ENCODE measurements at places on chromosomes 6 and 20.

DNA sequence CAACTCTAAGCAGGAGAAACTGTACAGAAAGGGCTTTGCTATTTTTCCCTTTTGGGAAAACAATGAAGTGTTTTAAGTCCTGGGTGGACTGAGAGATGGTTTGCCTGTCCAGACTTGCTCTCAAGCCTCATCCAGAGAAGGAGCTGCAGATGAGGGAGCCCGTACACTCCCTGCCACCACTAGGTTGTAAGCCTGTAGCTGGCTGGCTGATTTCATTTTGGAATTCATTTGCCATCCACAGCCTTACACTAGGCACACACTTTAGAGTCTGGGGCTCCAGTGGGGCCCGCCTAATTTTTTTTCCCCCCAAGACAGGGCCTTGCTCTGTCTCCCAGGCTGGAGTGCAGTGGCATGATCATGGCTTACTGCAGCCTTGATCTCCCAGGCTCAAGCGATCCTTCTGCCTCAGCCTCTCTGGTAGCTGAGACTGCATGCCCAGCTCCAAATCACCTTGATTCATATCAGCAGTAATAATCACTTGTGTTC is 28.4 kb downstream of the POFUT1 start:
- no peak for DNase-seq

- no peak for DNase-seq
Observed at GRCh38 chr6:156963712-156964700, 186.8 kb downstream of the ARID1B start.

DNA sequence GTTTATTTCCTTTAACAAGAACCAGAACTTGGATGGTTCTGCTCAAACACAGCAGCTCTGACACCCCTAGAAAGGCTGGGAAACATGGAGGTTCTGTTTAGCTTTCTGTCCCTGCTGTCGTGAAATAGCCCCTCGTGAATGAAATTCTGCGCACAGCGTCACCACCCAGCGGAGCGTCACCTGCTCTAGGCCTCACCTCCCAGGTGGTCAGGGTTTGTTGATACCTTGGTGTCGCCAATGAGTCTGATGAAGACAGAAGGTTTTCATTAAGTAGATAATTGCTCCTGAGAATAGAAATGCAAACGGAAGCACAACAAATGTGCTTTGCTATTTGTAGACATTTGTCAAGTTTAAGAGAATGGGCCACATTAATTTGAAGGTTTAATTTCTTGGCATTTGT is 135.1 kb downstream of the EDN3 start:
- DNase-seq, result no peak

GRCh38 chr20:4585104-4585753 is 136.5 kb upstream of the PRND start:
- no peak for DNase-seq

- DNase-seq, result no peak
Observed at GRCh38 chr6:165745492-165745891, 82.5 kb upstream of the PDE10A start.

DNA sequence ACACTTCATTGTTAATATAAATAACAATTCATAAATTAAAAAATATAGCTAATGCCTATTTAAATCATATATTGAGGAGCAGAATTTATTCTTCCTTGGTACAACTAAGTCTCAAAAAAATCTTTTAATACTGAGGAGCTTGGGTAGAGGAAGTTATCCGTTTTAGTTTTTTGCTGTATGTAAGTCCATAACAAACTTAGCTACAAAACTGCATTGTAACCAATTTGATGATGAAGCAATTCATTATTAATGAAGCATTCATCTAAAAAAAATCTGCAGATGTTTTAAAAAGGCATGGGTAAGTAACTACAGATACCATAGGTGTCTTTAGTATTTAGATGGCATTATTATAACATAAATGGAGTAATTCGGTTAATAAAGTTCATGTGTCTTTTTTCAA is 1.3 kb downstream of the KHDRBS2 start:
- no peak for DNase-seq

- no peak for DNase-seq
Observed at GRCh38 chr6:16354692-16355091, 116.3 kb downstream of the GMPR start.

- DNase-seq, result no peak
Observed at GRCh38 chr6:79557673-79558467, 20.6 kb upstream of the LCA5 start.

DNA sequence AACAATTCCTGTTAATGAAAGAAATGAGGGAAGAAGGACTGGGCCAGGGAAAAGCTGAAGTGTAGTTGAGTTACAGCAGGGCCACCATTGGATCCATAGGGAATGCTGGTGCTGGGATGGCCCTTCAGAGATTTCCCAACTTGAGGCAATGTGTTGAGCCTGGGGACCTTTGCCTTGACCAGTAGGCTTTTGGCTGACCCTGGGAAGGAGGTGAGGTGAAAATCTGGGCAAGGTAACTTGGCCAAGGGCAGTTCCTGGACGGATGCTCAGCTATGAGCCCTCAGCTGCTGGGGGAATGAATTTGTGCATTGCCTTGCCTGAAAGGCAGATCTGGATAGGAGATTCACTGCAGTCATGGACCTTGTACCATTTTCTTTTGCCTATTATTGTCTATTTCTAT is 20.4 kb downstream of the UTRN start:
- DNase-seq, result no peak

- DNase-seq, result no peak
Observed at GRCh38 chr6:156809034-156809433, 31.9 kb downstream of the ARID1B start.

- no peak for DNase-seq
Observed at GRCh38 chr6:124747349-124747748, 214.9 kb upstream of the RNF217 start.

DNA sequence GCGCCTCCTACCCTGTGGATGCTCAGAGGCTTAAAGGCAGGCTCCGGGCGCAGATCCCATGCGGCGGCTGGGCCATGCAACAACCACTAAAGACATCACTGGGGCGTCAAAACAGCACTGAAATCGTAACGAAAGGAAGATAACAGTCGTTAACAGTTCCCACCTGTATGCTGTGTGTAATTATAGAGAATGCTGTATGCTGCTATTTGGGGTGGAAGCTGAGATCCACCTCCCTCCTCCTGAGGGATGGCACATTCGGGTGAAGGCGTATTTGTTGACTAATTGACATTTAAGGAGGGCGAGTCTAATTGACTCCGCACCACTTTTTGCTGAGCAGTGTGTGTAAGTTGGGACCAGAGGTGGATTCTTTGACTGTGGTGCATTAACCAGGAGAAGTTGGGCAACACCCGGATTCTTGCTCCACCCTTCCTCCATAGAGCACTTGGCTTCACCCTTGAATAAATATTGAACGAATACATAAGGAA is 687 bp downstream of the SLC35A1 start:
- DNase-seq, result no peak

All from right kidney (tissue), 9 donors.